Fibroblast of skin of abdomen (primary cell): ENCODE measurements at places on chromosomes 7 and 10.
A peak's percentile ranks its signal among the peaks of the same experiment; 100 is the strongest.

GRCh38 chr7:159049266-159050025 lies 95.2 kb downstream of the VIPR2 start:
- DNase-seq: no peak

DNA sequence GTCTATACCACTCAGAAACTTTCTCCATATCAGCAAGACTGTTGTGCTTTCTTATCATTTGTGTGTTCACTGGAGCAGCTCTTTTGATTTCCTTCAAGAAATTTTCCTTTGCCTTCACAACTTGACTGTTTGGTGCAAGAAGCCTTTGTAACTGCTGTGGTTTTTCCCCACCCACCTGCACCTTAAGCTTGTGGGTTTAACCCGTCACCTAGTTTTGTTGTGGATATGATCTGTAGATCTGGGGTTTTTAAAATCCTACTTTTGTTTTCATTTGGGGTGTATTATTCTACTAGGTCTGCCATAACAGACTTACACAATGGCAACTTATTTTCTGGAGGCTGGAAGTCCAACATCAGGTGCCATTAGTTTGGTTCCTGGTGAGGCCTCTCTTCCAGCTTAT lies 30.5 kb upstream of the CHST3 start:
- DNase-seq: no peak

DNA sequence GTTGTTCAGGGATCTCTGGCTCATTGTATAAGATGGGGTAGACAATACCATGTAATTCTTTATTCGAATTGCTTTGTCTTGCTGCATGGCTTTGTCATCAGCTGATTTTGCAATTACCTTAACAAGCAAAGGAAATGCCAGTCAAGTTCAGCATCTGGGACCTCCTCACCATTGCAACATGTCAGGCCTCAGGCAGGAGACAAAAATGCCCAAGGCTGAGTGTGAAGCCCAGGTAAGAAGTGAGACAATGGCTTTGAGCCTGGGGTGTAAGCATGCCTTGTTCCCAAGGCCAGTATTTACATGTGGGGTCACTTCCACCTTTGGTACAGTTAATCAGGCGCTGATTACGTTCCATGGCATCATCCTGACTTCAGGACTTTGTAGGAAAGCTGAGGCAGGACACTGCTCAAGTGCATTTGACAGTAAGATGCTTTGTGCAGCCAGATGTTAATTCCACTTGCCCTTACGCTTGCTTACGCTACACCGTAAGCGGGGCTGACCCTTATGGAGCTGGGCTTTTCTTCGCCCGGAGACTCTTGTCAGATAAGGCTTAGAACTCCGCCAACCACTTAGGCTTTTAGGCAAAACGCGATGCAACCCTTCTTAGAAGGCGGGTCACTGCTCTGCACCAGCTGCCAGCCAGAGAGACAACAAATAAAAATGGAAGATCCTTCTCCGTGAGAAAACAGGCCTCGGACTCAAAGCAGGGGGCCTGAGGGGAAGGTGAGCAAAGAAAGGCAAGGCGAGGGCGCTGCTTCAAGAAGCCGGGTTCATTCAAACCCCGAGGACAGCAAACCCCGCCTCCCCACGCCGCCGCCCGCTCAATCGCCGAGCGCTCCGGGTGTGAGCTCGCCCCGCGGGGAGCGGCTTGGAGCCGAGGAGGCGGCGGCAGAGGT lies 1.3 kb upstream of the SP4 start:
- DNase-seq: peak; percentile 1

GRCh38 chr10:73368238-73368637 lies 9.6 kb upstream of the CFAP70 start:
- DNase-seq: no peak

DNA sequence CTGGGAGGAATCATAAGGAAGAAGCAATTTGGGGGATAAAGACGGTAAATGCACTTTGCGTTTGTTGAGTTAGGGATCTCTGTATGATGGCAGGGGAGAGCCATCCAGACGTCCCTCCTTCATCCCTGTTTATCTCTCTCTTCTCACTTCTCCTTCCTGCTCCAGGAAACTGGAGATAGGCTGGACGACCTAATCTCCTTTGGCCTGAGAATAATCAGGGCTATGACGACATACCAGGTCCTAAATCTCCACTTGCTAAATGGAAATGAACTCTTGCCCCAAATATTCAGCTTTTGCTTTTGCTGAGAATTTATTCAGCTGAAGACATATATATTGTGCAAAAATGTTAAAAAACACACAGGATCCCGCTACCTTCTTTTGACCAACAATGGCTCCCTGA lies 182.9 kb upstream of the INHBA start:
- DNase-seq: no peak

DNA sequence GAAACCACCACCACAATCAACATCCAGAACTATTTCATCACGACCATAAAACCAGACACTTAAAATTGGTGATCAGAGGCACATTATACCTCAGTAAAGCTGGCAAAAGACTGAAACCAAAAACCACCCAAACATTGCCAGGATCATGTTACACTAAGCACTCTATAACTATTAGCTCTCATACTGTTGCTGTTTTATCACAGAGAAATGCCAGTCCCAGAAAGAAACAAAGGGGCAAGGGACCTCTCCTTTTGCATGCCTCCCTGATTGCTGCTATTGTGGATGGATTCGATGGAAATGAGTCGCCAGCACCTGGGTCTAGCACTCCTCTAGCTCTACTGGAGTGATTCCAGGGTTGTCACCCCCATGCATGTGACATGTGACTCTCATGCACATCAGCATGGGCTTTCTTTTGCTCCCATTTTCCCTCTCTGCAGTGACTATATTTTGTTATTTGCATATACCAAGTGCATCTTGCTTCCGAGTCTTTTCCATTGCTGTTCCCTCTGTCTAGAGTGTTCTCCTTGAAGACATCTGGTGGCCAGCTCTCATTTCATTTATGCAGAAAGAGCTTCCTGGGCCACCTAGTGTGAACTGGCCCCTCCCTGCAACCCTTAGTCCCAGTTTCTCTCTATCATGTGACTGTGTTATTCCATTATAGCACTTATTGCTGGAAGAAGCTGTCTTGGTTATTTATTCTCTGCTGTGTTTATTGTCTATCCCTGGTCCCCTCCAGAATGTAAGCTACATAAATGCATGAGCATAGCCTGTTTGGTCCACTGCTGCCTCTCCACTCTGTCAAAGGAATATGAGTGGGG lies 300.6 kb downstream of the PLXNA4 start:
- no peak for DNase-seq

DNA sequence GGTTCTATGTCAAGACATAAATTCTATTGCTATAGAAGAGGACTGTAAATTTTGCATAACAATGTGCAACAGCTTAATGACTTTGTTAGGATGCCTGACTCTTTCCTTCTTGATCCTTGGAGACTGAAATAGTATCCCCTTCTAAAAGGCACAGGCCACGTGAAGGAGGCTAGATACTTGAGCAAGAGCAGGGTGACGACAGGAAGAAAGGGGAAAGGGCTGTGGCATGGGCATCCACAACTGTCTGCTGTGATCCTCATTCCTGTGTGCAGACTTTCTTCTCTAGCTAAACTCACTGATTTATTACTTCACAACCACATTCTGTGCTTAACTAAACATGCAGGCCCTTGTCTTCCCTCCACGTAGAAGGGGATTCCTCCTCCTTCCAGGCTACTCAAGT lies 1111.8 kb upstream of the C7orf33 start:
- peak; percentile 44 for DNase-seq

DNA sequence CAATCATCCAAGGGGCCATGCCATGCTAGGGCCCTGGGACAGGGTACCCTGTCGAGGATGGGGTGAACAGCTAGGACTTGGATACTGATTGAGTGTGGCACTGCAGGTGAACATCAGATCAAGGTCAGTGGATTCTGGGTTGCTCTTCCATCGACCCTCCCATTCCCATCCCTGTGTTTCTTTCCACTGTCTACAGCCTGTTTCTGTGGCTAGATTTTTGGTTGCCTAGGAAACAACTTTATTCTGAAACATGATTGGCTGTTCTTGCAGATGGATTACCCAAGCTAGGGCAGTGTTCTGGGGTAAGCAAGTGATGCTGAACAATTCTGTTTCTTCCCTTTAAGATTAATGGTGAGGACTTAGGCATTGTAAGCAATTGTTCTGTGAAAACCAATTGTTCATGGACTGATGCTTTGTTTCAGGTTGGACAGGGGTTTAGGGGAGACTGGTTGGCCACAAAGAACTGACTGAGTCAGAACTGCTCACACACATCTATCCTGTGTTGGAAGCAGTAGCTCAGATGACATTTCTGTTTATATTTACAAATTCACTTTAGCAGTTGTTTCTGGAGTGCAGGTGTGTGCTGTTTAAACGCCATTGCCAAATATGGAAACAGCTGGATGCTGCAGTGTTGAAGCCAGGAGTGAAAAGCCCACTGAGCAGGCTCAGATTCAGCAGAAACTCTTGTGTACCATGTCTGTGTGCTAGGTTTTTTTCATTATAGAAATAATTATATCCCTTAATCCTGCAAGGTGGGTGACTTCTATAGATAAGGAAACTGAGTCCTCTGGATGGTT lies 102.3 kb upstream of the BTBD16 start:
- DNase-seq: no peak

DNA sequence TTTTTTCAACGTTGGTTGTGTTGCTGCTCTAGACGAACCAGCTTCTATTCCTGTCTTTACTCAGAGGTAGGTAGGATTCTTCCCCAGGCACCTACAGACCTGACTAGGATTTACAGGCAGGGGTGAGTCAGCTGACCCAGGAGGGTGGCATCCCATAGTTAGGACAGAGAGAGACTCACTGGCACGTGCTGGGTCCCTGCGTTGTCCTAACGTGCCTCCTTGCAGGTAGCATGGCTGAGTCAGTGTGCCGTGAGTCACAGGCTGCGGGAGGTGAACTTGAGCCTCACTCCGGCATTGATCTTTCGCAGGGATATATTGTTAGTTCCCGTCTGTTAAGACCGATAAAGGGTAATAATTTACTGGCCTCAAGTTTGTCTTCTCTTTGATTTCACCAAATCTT lies 96.5 kb downstream of the PFKFB3 start:
- DNase-seq: no peak

GRCh38 chr10:91163269-91163868 lies 57.1 kb upstream of the PCGF5 start:
- DNase-seq: peak; percentile 52

GRCh38 chr7:153858355-153858754 lies 193.8 kb upstream of the DPP6 start:
- peak; percentile 89 for DNase-seq

DNA sequence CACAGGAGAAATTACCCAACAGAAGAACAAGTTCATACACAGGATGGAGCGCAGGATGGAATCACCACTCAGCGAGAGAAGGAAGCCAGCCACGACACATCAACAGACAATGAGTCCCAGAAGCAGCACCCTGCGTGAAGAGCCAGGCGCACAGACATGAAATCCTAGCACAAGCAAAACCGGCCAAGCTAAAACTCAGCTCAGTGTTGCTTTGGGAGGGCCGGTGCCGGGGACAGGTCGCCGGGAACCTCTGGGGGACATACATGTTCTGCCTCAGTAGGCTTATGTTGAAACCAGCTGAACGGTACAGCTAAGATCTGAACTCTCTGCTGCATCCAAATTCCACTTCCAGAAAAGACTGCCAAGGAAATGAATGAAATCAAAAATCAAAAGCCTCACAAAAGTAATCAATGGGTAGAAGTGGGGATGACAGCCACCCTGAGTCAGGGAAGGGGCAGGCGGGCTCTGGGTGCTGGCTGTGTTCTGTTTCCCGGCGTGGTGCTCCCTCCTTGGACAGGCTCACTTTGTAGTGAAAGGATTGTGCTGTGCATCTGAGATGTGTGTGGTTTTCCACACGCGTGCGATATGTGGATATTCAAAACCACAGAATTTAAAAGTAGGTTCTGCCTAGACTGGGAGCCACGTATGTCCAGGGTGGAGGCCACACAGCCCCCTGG lies 114.7 kb downstream of the PDGFA start:
- DNase-seq: no peak

GRCh38 chr10:5895365-5895764 lies 5.3 kb downstream of the FBH1 start:
- no peak for DNase-seq

DNA sequence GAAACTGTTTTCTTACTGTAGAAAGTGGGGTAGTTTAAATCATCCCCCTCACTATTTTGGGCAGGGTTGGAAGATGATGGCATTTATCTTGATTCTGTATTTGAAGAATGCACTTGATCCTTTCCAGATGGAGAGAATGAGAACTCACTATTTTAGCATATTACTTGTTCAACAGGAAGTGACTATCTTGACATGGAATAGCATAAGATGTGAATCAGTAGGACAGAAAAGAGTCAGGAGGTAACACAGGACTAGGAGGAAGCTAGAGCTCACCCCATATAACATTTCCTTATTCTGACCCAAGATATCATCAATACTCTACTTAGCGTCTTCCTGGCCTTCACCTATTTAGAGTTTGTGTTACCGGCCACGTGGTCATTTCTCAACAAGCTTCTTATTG lies 400.2 kb downstream of the PHTF2 start:
- DNase-seq: peak; percentile 79

DNA sequence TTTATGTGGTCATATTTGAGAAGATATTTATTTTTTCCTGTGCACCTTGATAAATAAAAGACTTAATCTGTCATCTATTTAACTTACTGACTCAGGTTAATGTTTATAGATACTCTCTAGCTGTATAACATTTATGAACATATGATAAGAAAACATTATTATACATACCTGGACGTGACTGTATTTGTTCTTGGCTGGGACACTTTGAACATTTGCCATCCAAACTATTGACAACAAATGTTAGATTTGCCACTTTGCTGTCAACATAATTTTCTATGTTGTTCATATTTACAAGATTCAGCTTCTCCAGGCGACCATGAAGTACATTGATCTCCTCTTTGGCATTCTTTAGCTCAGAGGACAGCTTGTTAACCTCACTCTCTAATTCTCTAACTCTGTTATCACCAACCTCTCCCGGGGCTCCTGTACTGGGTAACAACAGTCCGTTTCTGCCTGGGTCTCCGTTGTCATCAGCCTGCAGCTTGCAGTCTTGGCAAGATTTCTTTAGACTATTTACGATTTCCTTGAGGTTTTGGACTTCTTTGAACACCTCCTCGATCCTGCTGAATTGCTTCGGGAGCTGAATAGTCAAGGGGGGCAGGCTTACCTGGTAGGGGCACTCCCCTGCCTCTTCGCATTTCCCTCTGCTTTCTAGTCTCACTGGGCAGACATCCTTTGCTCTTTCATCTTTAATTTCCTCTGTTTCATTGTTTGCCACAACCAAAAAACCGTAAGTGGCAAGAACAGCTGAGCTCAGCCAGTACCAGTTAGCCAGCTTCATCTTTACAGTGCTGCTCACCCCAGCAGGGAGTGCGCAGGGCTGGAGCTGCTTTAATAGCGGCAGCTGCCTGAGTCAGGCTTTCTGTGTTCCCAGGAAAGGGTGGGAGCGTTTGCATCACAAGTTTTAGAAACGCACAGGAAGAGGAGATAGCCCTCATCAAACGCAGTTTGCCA lies at the start of gene FGL2:
TSS of gene FGL2 (minus strand) at position 807 of the 954 bp plus-strand sequence. CDS start at position 781, 26 bp downstream.
- peak; percentile 26 for DNase-seq

GRCh38 chr10:48940958-48941357 lies 1.3 kb upstream of the LRRC18 start:
- DNase-seq: no peak
